Vagina (tissue), 2 donors: ENCODE measurements at places on chromosomes 4 and X.
A peak's percentile ranks its signal among the peaks of the same experiment; 100 is the strongest.

GRCh38 chr4:100926039-100926717 is 408.4 kb upstream of the EMCN start:
- H3K27ac ChIP-seq: no peak overlapping the region
- H3K27me3 ChIP-seq: no peaks in the 10 kb centered on the region
- no peaks in the 10 kb centered on the region for H3K36me3 ChIP-seq
- H3K4me3 ChIP-seq: no peak overlapping the region

DNA sequence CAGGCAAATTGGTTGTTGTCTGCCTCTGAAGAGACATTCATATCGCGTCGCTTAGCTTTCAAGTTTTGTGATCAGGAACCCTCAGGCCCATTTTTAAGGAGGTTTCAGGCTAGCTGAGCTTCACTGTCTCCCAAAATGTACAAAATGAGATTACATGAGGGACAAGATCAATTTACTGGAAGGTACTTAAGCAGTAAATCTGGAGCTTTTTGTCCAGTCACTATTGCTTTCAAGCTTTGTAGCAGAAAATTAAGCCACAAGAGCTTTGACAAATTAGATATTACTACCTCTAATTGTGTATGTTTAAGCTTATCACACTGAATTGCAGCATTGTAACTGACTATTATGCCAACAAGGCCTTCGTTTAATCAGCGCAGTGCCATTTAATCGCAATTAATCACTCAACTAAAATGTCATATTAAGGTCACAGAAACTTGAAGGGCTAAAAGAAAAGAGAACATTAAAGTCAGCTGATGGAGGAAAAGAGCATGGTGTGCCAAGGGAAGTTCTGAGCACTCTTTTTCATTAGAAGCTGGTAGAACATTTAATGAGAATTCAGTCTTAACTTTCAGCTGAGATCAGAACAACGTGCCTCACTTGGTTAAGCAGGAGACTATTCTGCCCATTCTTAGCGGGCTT is 353.0 kb downstream of the FBXO8 start:
- H3K4me3 ChIP-seq: no peak overlapping the region
- DNase-seq: no peak
- no peaks in the 10 kb centered on the region for H3K36me3 ChIP-seq
- no peaks in the 10 kb centered on the region for H3K27me3 ChIP-seq
- no peak overlapping the region for H3K27ac ChIP-seq

GRCh38 chr4:127601029-127601428 is 31.7 kb upstream of the INTU start:
- H3K4me3 ChIP-seq: no peak overlapping the region
- no peak for DNase-seq
- H3K36me3 ChIP-seq: no peaks in the 10 kb centered on the region
- no peaks in the 10 kb centered on the region for H3K27me3 ChIP-seq
- H3K27ac ChIP-seq: no peak overlapping the region
- no peaks in the 10 kb centered on the region for H3K4me1 ChIP-seq

GRCh38 chrX:124087000-124087746 is 125.7 kb downstream of the STAG2 start:
- DNase-seq: no peak
- H3K27me3 ChIP-seq: no peaks in the 10 kb centered on the region
- no peak overlapping the region for H3K4me3 ChIP-seq

DNA sequence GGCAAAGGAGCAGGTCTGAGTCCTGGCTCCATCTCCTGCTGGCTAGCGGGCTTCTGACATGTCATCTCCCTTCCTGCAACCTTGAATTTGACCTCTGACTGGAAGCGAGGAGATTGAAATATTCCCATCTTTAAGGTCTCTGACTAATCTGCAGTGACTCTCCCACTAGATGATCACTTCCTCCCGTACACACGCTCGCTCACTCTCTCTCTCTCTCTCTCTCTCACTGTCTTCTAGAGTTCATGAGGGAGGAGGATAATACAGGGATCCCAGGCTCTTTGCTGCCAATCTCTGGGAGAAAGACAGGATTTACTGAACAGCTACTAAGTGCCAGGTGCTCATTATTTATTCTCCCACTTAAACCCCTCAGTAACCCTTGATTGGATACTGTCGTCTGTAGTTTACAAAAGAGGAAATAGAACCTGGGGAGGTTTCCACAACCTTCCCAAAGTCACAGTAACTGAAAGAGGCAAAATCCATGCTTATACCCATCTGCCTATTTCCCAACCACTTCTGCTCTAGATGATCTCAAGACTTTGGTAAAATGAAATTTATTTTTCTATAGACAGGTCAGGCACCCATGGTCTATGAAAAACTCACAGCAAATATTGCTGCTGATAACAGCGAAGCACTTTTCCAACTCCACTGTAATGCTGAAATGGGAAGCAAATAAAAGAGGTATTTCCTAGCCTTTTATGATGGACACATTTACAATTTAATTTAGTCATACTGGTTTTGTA is 193.5 kb upstream of the C1QTNF7 start:
- H3K4me3 ChIP-seq: no peak overlapping the region
- no peak for DNase-seq
- peak overlapping the region; percentile 70 for H3K27ac ChIP-seq
- no peaks in the 10 kb centered on the region for H3K27me3 ChIP-seq
- no peaks in the 10 kb centered on the region for H3K36me3 ChIP-seq

- H3K4me3 ChIP-seq: no peak overlapping the region
- no peak for DNase-seq
- peaks cover 8% of the 10 kb centered on the region for H3K4me1 ChIP-seq
Measured at GRCh38 chrX:11097933-11098332, 13.2 kb upstream of the HCCS start.

DNA sequence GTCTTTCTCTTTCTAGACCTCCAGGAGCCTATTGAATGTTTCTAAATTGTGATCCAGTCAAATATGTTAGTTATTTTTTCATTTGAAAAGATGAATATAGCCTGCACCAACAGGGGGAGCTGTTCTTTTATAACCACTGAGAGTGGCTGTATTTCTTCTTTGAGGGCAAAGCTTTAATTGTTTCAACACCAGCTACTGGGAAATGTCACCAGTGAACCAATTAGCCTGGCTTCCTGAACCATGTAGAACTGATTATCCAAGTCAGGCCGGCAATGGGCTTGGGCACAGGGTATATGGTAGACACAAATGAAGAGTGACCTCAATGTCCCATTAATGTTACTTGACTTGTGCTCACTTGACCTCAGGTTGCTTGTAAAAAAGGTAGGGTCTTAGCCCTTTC is 4.8 kb upstream of the DAPP1 start:
- H3K4me1 ChIP-seq: peaks cover 6% of the 10 kb centered on the region
- H3K4me3 ChIP-seq: no peak overlapping the region
- H3K36me3 ChIP-seq: no peaks in the 10 kb centered on the region
- H3K27me3 ChIP-seq: no peaks in the 10 kb centered on the region

DNA sequence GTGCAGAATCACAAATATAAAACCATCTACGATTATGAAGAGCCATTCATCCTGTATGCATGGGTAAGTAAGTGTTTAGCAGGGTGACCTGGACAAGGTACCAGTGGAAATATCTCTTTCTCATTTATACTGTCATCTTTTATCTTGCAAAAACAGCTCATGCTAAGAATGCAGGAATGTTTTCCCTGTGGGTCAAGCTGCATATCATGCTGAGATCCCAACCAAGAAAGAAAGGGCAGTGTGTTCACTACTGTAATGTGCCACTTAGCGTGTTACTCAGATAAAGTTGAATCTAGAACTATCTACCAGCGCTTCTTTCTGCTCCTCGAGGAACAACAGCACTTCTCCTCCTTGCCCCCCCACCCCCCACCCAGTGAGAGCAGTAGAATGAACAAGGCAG is 212.7 kb upstream of the TBL1X start:
- DNase-seq: no peak
- no peak overlapping the region for H3K4me3 ChIP-seq
- H3K27me3 ChIP-seq: no peaks in the 10 kb centered on the region
- H3K36me3 ChIP-seq: no peaks in the 10 kb centered on the region

- H3K27me3 ChIP-seq: no peaks in the 10 kb centered on the region
- DNase-seq: no peak
- no peak overlapping the region for H3K4me3 ChIP-seq
- no peaks in the 10 kb centered on the region for H3K4me1 ChIP-seq
- H3K27ac ChIP-seq: no peak overlapping the region
Measured at GRCh38 chr4:24024157-24024556, 134.3 kb upstream of the PPARGC1A start.

DNA sequence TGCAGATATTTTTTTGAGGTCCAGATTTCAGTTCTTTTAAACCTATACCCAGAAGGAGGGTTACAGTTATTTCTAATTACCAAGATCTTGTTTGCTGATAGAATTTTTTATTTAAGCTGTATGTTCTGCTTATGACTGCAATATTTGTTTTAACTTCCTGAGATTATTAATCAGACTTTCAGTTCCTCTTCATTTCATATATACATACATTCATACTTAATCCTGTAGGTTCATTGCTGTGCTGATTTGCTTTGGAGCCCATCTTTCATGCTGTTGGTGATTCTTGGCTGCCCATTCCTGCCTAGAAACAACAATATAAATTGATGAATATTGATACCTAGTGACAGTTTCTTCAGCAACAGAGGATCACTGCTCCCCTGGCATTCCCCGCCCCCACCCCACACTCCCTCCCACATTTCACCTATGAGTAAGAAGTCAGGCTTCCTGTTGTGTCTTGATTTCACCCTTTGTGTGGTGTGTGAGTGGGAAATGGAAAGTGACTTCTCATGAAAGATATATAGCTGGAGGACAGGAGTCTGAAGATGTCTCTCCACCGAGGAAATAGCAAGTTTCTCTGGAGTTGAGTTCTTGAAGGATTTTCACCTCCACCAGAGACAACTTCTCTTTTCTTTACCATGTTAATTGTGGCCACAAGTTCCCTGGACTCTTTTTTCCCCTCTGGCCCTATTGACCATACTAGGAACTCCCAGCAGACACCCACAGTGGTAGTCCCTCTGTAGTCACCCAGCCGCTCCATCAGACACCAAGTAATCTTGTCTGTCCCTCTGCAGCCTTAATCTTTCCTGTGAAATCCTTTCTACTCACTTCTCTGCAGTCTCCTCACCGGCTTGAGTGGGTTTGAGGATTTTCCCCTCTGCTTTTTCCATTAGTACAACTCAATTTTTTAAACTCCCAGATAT is 118.4 kb downstream of the ASB9 start:
- H3K4me1 ChIP-seq: no peaks in the 10 kb centered on the region
- H3K27ac ChIP-seq: no peak overlapping the region
- H3K4me3 ChIP-seq: no peak overlapping the region
- no peaks in the 10 kb centered on the region for H3K27me3 ChIP-seq
- no peak for DNase-seq
- H3K36me3 ChIP-seq: no peaks in the 10 kb centered on the region

GRCh38 chrX:33086886-33087285 is 124.5 kb downstream of the DMD start:
- no peaks in the 10 kb centered on the region for H3K27me3 ChIP-seq
- H3K36me3 ChIP-seq: no peaks in the 10 kb centered on the region
- no peak overlapping the region for H3K27ac ChIP-seq
- no peak for DNase-seq
- H3K4me1 ChIP-seq: no peaks in the 10 kb centered on the region
- no peak overlapping the region for H3K4me3 ChIP-seq

DNA sequence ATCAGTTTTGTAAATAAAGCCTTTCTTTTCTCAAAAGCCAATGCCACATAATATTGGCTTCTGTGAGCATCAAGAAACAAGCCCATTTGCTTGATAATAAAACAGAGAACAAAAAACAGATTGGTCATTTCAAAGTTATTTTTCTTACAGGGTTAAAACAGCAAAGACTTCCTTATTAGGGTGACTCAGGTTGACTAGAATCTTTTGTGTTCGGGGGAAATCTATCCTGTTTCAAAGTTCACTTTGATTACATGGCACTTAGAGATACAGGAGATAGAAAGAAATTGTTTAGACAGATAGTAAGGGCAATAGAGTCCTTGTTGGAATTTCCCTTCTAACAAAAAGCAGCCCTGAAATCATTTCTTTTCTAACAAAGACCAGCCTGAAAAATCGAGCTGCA is 170.0 kb upstream of the GLRA2 start:
- H3K27me3 ChIP-seq: no peaks in the 10 kb centered on the region
- H3K36me3 ChIP-seq: no peaks in the 10 kb centered on the region
- no peak overlapping the region for H3K4me3 ChIP-seq
- no peak overlapping the region for H3K27ac ChIP-seq
- no peak for DNase-seq
- no peaks in the 10 kb centered on the region for H3K4me1 ChIP-seq
